ENCODE measurements at places on chromosomes 7 and 10.

DNA sequence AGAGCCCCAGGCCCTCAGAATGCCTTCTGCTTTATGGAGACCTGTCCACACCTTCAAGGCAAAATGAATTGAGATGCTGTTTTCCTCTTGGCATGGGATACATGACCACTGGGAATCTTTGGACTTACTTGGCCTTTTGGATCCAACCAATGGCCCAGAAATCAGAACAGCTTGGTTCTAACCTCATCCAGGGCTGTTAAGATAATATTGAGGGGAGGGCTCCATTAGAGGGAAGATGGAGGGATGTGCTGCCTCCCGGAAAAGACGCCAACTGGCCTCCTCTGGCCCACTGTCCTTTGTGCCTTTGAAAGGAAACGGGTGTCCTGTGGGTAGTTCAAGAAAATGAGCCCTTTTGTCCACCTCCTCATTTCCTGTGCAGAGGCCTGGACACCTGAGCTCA, 530.9 kb downstream of the KCNMA1 start:
- DNase-seq = no peak
- H3K27me3 ChIP-seq = no peaks in the 10 kb centered on the region
- H3K36me3 ChIP-seq = no peaks in the 10 kb centered on the region
- H3K4me3 ChIP-seq = no peak overlapping the region
- peaks cover 46% of the 10 kb centered on the region for H3K4me1 ChIP-seq
- peak overlapping the region; percentile 49 for H3K27ac ChIP-seq

- H3K27ac ChIP-seq = no peak overlapping the region
- no peak for DNase-seq
- H3K27me3 ChIP-seq = no peaks in the 10 kb centered on the region
- no peak overlapping the region for H3K4me3 ChIP-seq
- no peaks in the 10 kb centered on the region for H3K4me1 ChIP-seq
Measured at GRCh38 chr7:135704074-135704473, 23.9 kb downstream of the SLC13A4 start.

- DNase-seq = peak; percentile 95
- peak overlapping the region; percentile 81 for H3K4me3 ChIP-seq
- H3K27ac ChIP-seq = peak overlapping the region; percentile 100
- H3K36me3 ChIP-seq = no peaks in the 10 kb centered on the region
- H3K27me3 ChIP-seq = no peaks in the 10 kb centered on the region
- peaks cover 53% of the 10 kb centered on the region for H3K4me1 ChIP-seq
Measured at GRCh38 chr10:31032258-31033132, 830 bp upstream of the ZNF438 start.

DNA sequence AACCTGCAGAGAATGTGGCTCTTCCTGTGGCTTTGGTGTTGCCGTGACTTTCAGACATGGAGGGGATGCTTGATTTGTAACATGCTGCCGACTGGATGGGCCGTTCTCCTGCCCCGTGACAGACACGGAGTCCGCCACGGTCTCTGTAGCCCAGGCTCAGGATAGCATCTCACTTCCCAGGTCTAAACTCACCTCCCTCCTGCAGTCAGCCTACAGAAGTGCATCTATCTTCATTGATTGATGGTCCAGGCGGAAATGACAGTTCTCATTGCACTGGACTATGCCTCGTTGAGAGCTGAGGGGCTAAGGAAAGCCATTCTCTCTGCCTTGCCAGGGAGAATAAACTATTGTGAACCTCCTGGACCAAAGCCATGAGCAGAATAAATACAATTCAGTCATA, 77.5 kb downstream of the CHN2 start:
- DNase-seq = no peak
- H3K27ac ChIP-seq = no peak overlapping the region
- H3K4me1 ChIP-seq = no peaks in the 10 kb centered on the region

DNA sequence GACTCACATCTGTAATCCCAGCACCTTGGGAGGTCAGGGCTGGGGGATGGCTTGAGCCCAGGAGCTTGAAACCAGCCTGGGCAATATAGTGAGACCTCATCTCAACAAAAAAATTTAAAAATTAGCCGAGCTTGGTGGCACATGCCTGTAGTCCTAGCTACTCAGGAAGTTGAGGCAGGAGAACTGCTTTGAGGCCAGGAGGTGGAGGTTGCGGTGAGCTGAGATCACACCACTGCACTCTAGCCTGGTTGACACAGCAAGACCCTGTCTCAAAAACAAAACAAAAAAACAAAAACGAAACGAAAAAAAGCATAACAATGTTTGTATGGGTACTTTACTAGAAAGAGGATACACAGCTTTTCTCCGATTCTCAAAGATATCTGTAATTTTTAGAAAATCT, 31.8 kb downstream of the WNT16 start:
- no peak overlapping the region for H3K27ac ChIP-seq
- H3K4me3 ChIP-seq = no peak overlapping the region
- no peaks in the 10 kb centered on the region for H3K4me1 ChIP-seq
- peaks cover 46% of the 10 kb centered on the region for H3K36me3 ChIP-seq

- H3K27ac ChIP-seq = no peak overlapping the region
- no peaks in the 10 kb centered on the region for H3K4me1 ChIP-seq
- DNase-seq = no peak
- no peak overlapping the region for H3K4me3 ChIP-seq
Measured at GRCh38 chr7:99535667-99536066, 16.2 kb downstream of the FAM200A start.

- no peaks in the 10 kb centered on the region for H3K27me3 ChIP-seq
- H3K36me3 ChIP-seq = peaks cover 9% of the 10 kb centered on the region
- no peak overlapping the region for H3K4me3 ChIP-seq
Measured at GRCh38 chr10:110109511-110109910, 97.9 kb upstream of the MXI1 start.

- no peaks in the 10 kb centered on the region for H3K36me3 ChIP-seq
- peak; percentile 78 for DNase-seq
- H3K4me1 ChIP-seq = peaks cover 73% of the 10 kb centered on the region
- H3K4me3 ChIP-seq = no peak overlapping the region
- no peaks in the 10 kb centered on the region for H3K27me3 ChIP-seq
Measured at GRCh38 chr10:103645141-103646054, 151.9 kb downstream of the NEURL1 start.

DNA sequence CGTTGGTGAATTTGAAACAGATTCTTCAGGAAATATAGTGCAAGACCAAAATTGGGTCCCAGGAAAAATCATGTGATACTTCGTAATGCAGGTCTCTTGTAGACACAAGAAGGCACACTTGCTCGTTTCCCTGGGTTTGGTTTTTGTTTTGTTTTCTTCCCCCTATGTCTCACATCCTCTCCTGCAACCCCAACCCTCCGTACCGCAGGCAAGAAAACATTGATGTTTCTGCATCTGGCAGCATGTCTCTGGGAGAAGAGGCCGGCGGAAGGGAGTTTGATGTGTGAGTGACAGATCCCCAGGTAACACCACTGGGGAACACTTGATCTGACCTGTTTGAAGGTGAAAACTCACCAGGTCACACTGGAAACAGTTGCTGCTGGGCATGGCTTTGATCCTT, 718.5 kb downstream of the AUTS2 start:
- H3K36me3 ChIP-seq = no peaks in the 10 kb centered on the region
- DNase-seq = no peak
- H3K4me1 ChIP-seq = no peaks in the 10 kb centered on the region
- no peak overlapping the region for H3K27ac ChIP-seq
- H3K4me3 ChIP-seq = no peak overlapping the region

DNA sequence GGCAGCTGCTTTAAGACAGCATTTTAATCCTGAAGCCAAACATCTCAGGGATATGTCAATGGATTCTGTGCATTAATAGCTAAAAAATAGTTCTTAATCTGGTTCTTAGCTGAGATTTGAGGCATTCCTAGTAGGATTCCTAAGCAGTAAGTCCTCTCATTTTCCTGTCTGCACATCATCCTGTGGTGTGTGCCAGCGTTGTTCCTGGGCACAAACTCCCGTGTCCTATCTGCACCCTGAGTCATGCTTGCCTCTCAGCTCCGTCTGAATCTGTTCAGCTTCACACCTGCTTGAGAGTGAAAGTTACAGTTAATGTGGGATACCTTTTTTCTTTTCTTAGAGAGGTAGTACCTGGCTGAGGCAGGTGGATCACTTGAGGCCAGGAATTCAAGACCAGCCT, 19.5 kb downstream of the BAG3 start:
- H3K36me3 ChIP-seq = peaks cover 59% of the 10 kb centered on the region
- no peak overlapping the region for H3K27ac ChIP-seq
- no peaks in the 10 kb centered on the region for H3K27me3 ChIP-seq
- H3K4me3 ChIP-seq = no peak overlapping the region
- H3K4me1 ChIP-seq = peaks cover 42% of the 10 kb centered on the region

Data from tibial artery (tissue), 4 donors.